Stimulated activated CD4-positive, alpha-beta T cell treated with anti-CD3 and anti-CD28 coated beads, TNF-alpha, amount 100 ng/mL, for 24 hours (primary cell): ENCODE measurements at places on chromosomes 5 and 9.

- DNase-seq: no peak
Observed at GRCh38 chr9:124913378-124913777, 27.5 kb downstream of the GOLGA1 start.

GRCh38 chr5:142798099-142798770 lies 28.1 kb downstream of the ARHGAP26 start:
- no peak for DNase-seq

DNA sequence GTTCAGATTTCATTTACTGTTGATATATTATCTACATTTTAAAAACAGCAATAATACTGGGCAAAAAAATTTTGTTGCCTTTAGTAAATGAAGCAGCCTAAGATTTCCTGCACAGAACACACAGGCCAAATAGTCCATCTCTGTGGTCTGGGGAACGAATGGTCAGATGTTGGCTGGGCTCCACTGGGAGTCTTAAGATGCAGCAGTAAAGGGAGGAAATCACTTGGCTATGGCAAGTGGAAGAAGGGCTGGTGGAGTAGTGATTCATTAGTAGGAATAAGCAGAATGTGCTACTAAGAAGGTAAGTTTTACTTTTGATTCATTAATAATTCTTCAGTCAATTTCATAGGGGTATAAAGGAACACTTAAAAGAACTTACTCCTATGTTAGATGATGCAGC lies 91.1 kb upstream of the ARRDC3 start:
- DNase-seq: no peak

DNA sequence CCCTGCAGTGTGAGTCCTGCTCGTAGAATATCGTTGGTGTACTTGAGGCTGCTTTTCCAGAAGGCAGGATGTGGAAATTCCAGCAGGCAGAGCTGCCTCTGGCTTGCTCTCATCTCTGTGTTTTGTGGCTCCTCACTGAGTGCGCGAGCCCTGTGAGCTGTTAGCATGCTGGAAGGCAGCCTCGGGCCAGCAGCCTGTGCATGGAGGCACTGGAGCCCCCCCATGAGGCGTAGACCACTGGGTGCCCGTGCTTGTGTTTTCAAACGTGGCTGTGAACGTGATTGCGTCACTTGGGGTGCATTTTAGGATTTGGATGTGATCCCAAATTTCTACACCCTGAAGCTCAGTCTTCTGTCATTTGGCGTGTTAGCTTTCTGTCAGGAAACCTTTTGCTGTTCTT lies 3.2 kb downstream of the WDR5 start:
- DNase-seq: no peak

GRCh38 chr5:142748132-142748531 lies 22.0 kb upstream of the ARHGAP26 start:
- no peak for DNase-seq

GRCh38 chr5:66585291-66585690 lies 10.9 kb upstream of the MAST4 start:
- DNase-seq: no peak

- no peak for DNase-seq
Observed at GRCh38 chr5:157907479-157907878, 48.5 kb upstream of the CLINT1 start.

DNA sequence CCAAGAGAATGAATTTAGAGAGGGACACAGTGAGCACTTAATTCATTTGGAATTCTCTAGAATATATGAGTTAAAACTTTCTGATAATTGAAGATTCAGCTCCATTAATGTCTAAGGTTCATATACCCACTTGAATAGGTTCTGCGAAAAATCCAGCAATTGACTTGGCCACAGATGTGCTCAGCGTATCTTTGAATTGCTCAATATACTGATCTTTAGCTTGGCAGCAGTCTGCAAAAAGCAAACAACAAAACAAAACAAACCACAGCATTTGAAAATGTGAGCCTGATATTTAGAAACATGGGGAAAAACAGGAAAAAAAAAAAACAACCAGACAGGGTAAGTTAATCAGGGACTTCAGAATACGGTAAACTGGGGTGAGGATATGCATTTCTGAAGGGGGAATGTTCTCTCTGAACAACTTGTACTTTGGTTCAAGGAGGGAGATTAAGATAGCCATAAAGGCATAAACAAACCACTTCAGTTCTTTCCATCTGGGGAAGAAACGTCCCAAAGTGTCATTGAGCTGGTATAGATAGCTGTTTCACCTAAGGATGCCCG lies 21.4 kb downstream of the AGXT2 start:
- no peak for DNase-seq

DNA sequence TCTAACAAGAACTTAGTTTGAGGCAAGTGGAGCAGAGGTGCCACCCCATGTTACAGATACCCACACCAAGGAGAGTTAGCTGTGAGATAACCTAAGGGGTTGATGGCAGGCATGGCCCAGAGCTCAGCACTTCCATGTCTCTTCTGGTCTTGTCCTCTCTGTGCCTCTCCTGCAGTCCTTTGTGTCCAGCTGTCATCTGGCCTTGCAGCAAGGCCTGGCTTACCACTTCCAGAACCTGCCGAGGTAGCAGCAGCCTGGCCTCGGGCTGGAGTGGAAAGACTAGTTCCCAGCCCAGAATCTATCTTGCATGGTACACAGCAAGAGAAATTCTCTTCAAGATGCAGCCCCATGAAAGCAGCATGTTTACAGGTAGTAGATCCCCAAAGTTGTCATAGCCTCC lies 41.5 kb downstream of the PIP5K1B start:
- DNase-seq: no peak

DNA sequence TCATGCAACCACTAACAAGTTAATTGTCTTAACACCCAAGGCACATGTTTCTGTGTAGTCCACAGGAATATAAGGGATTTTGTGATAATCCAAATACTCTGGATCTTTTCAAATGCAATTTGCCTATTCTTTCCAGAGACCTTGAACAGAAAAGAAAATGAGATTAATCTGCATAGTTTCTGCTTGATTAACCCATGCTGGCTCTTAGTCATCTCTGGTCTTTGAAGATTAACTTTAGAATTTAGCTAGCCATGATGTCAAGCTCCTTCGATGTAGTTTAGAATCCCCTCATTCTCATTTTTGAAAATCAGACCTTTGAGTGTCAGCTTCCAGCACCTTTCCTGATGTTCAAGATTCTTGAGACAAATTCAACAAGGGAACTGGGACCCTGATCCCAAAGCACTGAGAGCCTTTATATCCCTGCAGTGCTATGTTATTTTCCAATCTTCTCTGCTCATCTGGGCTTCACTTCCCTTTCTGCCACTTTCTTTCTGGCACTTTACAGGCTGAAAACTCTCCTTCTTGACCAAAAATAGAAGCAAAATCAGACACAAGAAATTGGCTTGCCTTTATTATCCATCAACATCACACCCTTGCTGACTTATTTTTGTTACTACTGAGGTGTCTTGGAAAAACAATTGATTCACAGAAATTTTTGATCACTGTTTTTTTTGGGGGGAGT lies 155.5 kb downstream of the PALM2AKAP2 start:
- no peak for DNase-seq

DNA sequence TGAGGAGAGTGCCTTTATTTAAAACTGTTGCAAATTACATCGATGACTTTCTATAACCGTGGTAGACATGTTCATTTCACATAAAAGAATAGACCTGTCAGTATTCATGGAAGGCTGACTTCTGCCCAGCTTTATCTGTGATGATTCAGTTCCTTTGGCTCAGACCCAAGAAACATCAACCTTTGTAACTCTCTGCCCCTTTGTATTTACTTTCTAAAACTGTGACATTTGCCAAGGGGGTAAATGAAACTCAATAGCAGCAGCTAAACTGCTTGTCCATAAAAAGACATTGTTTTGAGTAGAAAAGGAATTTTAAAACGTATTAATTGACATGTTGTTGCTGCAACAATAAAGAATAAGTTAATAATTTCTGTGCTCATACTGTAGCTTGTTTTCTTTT lies 137.8 kb upstream of the ANKH start:
- DNase-seq: no peak

DNA sequence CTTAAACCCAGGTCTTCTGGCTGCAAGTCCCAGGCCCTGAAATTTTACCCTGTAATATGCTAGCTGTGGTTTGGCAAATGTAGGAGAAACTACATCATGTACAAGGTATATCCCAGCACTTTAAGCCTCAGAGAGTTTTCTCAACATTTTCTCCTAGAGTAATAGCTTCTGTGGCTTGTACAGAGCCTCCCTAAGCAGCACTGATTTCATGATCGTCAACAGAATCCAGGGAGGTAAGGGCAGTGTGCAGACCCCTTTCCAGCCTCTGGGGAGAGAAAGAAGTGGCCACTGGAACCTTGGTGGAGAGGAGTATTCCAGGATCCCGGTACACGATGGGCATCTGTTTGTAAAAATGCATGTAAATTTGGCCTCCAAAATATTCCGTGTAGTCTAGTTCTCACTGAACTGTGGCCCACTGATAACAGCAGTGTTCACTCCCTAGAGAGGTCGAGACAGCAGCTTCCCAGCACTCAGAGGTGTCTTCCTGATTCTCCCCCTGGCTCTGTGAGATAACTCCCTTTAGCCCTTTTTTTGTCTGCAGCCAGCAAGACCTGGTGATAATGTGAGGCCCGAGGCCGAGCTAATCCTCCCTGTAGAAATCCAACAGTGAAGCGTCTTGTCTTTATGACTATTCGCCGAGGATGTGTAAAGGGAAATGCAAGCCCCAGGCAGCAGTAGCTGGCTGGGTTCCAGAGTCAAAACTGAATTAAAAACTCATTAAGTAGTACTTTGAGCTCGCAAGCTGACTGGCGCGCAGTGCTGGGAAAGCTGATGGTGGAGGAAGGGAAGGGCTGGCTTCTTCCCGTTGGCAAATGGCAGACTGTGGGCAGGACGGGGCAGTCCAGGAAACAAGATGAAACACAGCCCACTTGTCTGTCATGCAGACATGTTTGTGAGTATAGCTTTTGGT lies 59.0 kb downstream of the MAP1B start:
- DNase-seq: no peak

DNA sequence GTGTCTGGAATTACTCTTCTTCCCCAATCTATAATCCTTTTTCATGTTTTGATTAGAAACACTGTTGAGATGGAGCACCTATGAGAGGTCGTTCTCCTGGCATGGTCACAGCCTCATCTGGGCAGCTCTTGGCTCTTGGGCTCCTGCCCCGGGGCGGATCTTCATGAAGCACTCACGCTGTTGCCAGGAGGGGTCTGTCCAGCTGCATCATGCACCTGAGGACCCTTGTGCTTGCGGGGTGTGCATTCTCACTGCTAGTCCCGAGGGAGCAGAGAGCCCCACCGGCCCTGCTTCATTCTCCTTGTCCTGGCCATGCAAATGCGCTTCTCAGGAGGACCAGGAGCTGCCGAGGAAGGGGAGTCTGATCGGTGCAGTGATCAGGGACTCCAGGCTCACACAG lies 117.6 kb upstream of the S1PR3 start:
- DNase-seq: no peak

- DNase-seq: no peak
Observed at GRCh38 chr9:74304598-74304997, 192.5 kb upstream of the RORB start.

- no peak for DNase-seq
Observed at GRCh38 chr5:168434746-168435321, 51.4 kb upstream of the RARS1 start.

DNA sequence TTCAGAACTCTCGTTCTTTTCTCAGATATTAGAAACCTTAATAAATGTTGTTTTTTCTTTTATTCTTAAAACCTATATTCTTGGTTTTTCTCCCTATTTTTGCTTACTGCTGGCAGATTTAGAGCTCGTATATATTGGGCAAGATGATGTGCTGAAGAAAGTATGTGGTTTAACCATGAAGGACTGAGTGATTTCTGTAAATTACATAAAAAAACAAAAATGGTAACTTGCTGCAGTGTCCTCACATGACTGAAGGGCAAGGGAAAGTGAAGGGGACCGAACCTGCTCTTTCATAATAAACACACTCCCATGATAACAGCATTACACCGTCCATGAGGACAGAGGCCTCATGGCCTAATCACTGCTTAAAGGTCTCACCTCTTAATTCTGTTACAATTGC lies 393.8 kb upstream of the ZNF608 start:
- no peak for DNase-seq

- DNase-seq: no peak
Observed at GRCh38 chr9:17280350-17281012, 145.6 kb downstream of the CNTLN start.

DNA sequence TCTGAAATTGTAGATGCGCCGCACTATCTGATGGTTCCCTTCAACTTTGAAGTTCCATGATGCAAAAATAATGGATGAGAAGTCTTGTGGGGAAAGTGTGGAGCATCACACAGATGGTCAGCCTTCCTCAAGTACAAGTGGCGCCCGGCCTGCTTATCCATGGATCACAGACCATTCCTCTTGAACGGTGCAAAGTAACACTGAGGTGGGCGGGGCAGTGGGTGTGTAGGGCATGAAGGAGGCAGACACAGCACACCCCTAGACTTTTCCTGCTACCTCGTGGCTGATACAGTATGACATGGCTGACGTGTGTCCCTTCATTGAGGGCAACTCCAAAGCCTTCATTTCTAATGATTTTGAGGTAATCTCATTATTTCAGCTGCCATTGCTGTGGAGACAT lies 2.5 kb upstream of the GNG10 start:
- no peak for DNase-seq

DNA sequence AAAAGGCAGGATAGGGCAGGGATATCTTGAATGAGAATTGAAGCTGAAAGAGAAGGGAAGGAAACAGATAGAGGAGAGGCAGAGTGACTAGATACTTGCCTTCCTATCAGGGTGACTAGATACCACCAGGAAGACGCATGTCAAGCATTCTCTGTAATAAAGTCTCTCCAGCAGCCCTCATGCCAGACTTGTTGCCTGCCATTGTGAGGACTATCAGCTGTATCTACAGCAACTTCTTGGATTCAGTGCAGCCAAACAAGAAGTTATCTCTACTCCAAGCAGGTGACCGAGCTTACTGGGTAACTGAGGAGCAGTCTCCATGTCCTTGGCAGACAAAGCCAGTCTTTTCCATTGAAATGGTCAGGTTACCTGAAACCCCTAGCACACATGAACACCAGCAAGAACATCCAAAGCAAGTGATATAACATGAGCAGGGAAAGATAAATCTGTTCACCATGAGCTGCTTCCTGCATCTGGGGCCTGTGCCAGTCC lies 9.3 kb downstream of the SH3RF2 start:
- DNase-seq: no peak

- DNase-seq: no peak
Observed at GRCh38 chr5:146428658-146429057, 18.5 kb upstream of the TCERG1 start.

DNA sequence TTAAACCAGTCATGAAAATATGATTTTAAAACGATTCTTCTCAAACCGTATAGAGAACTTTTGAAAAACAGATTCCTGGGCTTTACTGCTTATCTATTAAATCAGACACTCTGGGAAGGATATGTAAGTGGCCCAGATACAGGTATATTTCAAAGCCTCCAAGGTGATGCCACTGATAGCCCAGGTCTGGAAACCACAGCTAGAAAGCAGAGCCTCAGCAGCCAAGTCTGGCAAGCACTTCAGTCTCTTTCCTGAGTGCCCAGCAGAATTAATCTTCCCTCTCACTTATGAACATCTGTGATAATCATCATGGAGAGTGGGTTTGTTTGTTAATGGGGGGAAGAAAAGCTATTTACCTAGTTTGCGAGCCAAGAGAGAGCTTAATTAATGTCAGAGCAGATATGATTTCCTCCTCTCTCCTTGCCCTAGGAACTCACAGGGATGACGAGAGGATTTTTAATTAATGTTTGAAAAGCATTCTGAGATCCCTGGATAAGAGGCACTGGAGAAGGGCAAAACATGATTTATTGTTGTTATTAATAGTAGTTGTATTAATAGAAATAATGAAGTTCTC lies 368.4 kb downstream of the TLE1 start:
- no peak for DNase-seq

GRCh38 chr5:127840198-127840524 lies 137.0 kb downstream of the CCDC192 start:
- DNase-seq: no peak

GRCh38 chr9:135076876-135077430 lies 10.5 kb upstream of the OLFM1 start:
- DNase-seq: no peak
